Breast epithelium (tissue), 4 donors: ENCODE measurements at places on chromosomes 12 and 14. TPM values are rescaled to one million over a fixed set of nuclear protein-coding genes. Genes with fewer than 3 reads are reported as not detected.

DNA sequence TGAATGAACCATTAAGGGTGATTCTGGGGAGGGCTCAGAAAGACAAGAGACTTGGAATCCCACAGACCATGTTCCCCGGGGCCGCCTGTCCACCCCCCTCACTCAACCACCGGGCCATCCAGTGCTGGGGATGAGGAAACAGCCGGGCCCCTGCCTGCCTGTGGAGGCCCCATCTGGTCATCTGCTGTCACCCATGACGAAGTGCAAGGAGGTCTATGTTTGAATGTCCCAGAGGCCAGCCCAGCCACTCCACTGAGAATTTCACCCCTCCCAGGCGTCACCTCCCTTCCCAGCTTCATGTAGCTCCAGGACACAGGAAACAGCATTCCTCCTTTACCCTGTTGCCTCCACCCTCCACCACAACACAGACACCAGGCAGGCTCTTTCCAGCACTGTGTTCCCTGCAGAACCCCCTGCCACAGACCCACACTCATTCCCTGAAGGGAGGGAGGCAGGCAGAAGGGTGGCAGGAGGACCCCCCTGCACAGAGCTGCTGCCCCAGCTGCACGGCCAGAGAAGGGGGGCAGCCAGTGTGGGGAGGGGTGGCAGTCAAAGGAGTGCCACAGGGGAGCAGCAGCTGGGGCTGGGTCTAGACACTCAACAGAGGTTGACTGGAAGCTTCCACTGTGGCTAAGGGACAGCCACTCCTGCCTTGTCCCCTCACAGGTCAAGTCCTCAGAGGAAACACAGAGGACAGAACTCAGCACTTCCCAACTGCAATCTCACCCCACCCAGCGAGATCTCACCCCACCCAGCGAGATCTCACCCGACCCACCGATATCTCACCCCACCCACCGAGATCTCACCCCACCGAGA lies 50.3 kb upstream of the PPP2R5C start:
- H3K27me3 ChIP-seq, result no peaks in the 10 kb centered on the region
- H3K27ac ChIP-seq, result no peak overlapping the region

DNA sequence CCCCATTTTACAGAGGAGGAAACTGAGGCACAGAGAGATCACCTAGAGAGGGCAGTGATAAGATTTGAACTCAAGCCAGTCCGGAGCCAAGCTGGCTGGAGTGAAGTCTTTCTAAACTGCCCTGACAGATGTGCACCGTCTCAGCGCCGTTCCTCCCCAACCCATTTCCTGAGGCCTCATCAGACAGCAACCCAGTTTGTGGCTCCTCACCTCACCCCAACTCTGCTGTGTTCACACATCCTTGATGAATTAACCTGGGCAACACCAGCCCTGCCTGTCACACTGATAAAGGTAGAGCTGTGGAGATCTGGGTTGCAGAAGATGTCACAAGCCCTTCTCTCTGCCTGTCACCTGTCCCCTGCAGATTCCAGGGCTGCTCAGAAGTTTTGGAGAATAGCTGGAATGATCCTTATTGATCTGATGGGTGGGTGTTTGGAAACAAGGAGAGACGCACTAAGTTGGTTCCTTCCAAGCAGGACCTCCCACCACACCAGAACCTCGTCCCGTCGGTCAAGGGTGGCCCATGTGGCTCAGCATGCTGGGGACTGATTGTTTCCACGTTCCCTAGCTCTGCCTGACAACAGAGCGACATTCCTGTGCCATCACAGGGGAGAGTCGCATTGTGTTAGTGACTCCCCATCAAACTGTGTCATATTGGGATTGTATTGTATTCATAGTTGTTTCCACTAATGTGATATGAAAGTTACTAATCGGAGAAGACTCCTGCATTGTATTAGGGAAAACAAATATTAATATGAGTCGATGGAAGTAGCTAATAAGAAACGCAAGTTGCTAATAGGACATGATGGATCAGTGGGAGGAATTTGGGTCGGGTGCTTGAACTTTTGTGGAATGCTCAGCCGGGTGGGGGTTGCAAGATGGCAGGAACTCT lies 200.6 kb downstream of the PHETA1 start:
- H3K27me3 ChIP-seq, result peaks cover 56% of the 10 kb centered on the region
- no peaks in the 10 kb centered on the region for H3K36me3 ChIP-seq
- DNase-seq, result no peak
- no peak overlapping the region for H3K27ac ChIP-seq
- no peaks in the 10 kb centered on the region for H3K4me1 ChIP-seq

HOXC4 gene
- total RNA-seq, result 1.9 TPM

GRCh38 chr14:52840877-52841276 lies 49.5 kb upstream of the GNPNAT1 start:
- no peaks in the 10 kb centered on the region for H3K36me3 ChIP-seq
- H3K4me1 ChIP-seq, result no peaks in the 10 kb centered on the region
- no peaks in the 10 kb centered on the region for H3K27me3 ChIP-seq
- no peak overlapping the region for H3K27ac ChIP-seq
- H3K4me3 ChIP-seq, result no peak overlapping the region

DNA sequence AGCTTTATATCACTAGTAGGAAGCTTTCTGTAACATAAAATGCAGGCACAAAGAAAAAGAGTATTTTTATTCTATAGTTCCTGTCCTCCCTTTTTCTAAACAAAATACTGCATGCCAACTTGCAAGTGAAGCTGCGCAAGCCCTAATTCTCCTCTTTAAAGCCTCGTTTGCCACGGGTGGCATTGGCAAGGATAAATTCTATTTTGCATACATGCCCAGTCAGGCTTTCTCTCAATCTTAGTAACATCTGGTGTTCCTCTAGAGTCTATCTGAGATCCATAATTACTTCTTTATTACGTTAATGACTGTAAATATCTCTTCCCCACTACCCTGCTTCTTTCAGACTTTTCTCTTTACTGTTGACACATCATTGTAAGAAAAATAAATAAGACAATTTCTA lies 97.1 kb upstream of the DAAM1 start:
- no peaks in the 10 kb centered on the region for H3K27me3 ChIP-seq
- H3K4me3 ChIP-seq, result no peak overlapping the region
- no peak for DNase-seq
- no peaks in the 10 kb centered on the region for H3K4me1 ChIP-seq
- no peaks in the 10 kb centered on the region for H3K36me3 ChIP-seq

DNA sequence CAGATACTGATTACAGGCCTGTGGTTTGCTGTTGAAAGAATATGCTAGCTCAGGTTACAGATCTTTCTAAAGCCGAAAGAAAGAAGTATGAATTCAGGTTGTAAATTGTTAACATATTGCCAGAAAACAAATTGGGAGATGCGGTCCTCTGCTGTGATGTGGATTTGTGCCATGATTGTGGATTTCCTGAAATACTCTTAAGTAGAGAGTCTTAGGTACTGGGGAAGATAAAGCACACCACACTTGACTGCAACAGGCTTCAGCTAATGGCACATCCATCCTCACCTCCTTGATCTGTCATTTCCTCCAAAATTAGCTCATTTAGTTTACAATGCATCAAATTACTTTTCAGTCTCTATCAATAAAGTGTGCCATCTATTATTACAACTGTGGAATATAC lies 279.2 kb downstream of the SYT1 start:
- H3K27ac ChIP-seq, result no peak overlapping the region
- no peaks in the 10 kb centered on the region for H3K36me3 ChIP-seq
- no peaks in the 10 kb centered on the region for H3K4me1 ChIP-seq
- no peak overlapping the region for H3K4me3 ChIP-seq
- H3K27me3 ChIP-seq, result no peaks in the 10 kb centered on the region
